ENCODE measurements at places on chromosomes 6 and 20.

DNA sequence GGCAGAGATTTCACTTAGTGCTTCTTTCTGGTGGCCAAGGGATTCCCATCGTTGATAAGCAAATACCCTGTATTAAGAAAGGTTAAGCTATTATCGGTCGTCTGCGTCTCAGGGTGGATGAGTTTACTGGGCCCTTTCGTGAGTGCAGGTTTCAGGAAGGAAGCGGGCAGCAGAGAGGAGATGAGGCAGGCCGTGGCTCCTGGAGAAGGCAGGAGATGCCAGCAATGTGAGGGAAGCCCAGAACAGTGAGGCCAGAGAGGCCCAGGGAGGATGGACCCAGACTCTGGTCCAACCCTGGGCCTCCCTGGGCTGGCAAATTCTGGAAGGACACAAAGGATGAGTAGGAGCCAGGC, 11.2 kb downstream of the TFEB start:
- DNase-seq = no peak

- DNase-seq = no peak
Measured at GRCh38 chr6:133895573-133896343, 6.8 kb downstream of the TCF21 start.

GRCh38 chr20:58976061-58976730, 4.9 kb upstream of the NELFCD start:
- DNase-seq = no peak

DNA sequence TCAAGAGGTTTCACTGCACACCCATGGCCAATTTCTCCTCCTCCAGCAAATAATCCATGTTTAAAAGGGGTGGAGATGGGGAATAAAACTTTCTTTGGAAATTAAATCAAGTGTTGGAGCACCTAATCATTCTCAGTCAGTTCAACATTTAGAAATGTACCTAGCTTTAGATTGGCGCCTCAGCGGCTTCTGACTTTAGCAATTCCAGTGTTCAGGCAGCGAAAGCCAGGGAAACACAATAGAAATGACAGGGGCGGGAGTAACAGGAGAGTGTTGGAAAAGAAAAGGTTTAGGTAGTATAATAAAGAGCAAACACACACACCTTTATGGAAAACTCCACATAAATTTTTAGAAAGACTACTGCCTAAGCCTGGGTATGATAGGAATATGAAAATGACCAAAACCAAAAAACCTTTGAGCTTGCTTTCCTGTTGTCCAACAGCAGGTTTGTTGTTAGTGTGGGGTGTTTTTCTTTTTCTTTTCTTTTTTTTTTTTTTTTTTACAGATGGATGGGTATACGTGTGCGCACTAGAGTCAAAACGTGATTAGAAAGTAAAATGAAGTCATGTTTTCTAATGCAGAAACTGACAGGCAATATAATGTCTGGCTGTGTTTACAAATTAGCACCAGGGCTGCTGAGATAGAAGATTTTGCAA, 7.7 kb downstream of the TFAP2A start:
- no peak for DNase-seq

DNA sequence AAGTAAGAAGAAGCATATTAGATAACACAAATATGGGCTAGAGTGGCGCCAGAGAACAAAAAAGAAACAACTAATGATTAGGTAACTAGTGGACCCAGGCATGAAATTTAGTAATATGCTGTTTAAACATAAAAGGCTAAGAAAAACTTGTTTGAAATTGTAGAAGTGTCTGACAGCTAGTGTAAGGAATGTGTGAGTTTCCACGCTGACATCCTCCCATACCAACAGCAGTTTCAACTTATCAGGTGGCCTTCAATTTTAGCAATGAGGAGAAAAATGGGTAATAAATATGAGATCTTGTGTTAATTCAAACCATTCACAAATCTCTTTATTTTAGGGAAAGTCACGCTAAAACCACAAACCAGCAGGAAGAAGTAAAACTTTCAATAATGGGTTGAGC, 440.2 kb upstream of the FLRT3 start:
- DNase-seq = no peak

DNA sequence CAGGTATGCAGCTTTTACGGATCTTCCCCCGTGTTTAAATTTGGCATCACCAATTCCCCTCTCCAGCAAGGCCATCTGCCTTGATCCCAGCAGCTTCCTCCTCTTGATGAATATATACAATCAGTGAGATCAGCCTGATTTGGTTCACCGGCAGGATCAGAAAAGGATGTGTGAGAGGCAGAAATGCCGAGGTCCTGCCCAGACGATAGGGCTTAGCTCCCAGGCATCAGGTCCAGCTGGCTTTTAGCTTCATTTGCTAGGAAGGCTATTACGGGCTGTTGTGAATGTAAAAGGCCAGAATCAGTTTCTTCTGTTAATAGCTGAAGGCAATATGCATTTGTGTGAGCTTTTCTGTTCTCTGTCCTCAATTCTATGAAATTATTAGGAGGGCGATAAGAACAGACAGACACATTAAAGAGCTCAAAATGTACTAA, 372.8 kb downstream of the BTBD9 start:
- no peak for DNase-seq

DNA sequence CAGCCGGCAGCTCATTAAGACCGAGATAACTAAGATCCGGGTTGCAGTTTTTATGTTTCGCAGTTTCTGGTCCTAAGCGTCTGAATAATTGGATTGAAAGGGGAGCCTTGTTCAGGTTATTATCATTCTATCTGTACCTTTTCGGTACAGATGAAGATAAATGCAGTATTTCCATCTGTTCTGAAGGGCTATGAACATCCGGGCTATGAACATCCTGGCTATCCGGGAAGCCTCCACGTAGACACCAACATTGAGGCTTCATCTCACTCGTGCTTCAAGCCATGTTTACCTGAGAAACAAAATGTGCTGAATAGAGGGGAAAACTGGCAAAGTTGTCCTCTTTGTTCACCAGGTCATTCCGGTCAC, 399 bp upstream of the REPS1 start:
- DNase-seq = no peak

- DNase-seq = no peak
Measured at GRCh38 chr6:141398949-141399348, 733.8 kb upstream of the GJE1 start.

DNA sequence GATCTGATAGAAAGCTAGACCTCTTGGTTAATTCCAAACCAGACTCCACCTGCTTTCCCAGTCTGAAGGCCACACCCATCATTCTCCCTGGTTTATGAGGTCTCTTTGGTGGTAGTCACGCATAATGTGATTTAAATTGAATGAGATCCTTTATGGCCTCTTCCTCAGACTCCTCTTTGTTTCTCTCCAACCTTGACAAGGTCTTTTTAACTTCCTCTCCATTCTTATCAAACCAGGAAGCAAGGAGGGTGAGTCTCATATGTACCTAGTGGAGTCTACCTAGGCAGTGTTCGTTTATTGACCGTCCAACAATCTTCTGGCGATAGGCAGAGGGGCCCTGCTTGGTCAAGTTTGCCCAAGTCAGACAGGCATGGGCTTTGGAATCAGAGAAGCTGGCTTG, 184.2 kb upstream of the LAMP5 start:
- DNase-seq = no peak

Data from T-helper 2 cell (primary cell).